ENCODE measurements at places on chromosomes 16 and 17.

- DNase-seq = no peak
These were observed 7.3 kb upstream of the TSPOAP1 start for GRCh38 chr17:58335779-58336455.

DNA sequence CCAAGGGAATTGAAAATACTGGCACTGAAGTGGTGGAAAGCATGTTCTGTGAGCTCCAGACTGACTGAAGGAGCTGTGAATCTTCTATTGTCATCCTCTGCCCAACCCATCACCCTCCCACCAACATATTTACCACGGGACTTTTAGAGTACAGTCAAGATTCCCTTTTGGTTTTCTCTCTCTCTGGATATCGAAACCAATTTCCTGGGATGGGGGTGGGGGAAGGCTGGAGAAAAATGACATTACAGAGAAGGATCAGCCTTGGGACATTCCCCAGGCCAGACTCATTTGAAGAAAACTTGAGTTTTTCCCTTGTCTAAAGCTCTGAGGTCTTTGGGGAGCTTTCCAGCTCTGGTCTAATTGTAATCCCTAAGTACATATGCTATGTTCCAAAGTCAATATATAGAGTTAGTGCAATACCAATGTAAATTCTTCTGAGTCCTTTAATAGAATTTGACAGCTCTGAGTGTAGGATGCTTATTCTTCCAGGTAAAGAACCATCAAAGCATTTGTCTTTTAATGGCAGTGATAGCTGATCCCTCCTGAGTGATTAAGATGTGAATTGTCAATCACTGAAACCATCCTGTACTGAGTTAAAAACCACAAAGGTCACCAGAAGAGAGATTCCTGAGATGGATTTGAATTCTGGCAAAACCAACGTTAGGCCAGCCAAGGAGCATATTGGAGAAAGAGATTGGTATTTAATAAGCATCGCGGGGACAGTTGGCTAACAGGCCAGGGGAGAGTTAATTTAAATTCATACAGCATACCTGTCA lies 48.8 kb upstream of the CCL1 start:
- no peak for DNase-seq

DNA sequence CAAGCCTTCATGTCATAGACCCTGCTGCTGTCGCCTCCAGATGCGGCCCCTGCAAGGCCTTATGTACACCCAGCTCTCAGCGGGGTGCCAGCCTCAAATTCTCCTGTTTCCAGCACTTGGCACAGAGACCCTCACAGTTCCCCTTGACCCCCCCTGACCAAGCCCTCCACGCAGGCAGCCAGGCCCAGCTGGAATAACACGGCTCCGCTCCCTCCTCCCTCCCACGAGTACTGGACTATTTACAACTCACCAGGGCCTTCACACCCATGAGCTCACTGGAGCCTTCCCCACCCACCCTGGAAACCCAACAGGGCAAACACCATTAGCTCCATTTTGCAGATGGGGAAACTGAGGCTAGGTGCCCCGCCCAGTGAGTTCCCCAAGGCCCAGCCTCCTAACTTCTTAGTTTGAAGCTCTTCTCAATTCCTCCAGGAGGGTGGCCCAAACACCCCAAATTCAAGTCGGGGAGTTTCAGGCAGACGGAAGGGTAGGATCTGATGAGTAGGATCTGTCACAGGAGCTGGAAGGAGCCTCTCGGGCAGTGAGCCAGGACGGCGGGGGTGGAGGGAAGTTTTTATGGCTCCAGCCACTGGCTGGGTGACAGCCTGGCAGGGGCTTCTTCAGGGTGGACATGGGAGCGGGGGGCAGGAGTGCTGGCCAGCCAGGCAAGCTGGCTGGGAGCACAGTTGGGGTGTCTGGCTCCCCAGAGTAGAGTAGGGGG lies 17.5 kb upstream of the DLX4 start:
- no peak for DNase-seq

DNA sequence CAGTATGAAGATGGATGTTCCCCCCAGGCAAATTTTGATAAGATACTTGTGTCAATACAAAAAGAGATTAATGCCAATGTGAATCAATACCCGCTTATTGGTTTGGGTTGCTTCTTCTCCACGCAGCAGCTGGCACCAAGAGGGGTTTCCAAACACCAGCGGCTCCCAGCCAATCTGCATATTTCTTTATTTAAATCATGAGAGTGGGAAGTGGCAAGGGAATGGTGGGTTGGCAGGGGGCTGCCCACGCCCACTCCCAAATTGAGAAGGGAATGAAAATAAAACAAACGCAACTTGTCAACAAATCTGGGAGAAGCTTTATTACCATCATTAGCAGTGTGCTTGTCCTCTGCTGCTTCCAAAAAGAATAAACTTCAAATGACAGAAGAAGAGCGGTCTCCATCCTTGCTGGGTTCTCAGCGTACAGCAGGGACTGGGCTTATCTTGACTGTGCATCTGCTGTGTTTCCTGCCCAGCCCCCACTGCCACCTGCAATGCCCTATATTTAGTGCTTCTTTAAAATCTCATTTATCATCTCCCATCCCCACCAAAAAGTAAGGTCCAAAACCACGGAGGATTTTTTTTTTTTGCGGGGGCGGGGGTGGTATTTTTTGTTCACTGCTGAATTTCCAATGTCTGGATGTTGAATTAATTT lies 34.9 kb upstream of the C16orf78 start:
- DNase-seq = no peak

GRCh38 chr17:13031718-13032350 lies 14.0 kb upstream of the ELAC2 start:
- peak; percentile 14 for DNase-seq

DNA sequence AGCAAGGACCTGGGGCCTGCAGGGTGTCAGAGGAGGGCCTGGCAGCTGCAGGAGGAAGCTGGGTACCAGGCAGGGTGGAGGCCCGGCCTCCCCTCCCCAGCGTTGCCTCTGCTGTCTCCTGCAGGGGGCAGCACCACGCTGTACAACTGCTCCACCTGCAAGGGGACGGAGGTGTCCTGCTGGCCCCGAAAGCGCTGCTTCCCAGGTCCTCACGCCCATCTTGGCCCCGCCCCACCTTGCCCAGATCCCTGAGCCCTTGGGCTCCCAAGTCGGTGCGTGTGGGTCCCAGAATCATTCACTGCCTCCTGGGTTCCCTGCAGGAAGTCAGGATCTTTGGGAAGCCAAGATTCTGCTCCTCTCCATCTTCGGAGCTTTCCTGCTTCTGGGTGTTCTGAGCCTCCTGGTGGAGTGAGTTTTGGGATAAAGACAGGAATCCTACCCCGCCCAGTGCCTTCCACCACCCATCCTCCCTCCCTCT lies 1.2 kb downstream of the TMEM95 start:
- DNase-seq = peak; percentile 87

GRCh38 chr16:5478036-5478435 lies 380.4 kb upstream of the EEF2KMT start:
- no peak for DNase-seq

GRCh38 chr16:10256784-10257641 lies 74.8 kb upstream of the GRIN2A start:
- peak; percentile 23 for DNase-seq

- DNase-seq = no peak
These were observed 10.0 kb upstream of the MPRIP start for GRCh38 chr17:17032131-17032692.

- DNase-seq = no peak
These were observed 15.5 kb downstream of the CES1 start for GRCh38 chr16:55817236-55817912.

DNA sequence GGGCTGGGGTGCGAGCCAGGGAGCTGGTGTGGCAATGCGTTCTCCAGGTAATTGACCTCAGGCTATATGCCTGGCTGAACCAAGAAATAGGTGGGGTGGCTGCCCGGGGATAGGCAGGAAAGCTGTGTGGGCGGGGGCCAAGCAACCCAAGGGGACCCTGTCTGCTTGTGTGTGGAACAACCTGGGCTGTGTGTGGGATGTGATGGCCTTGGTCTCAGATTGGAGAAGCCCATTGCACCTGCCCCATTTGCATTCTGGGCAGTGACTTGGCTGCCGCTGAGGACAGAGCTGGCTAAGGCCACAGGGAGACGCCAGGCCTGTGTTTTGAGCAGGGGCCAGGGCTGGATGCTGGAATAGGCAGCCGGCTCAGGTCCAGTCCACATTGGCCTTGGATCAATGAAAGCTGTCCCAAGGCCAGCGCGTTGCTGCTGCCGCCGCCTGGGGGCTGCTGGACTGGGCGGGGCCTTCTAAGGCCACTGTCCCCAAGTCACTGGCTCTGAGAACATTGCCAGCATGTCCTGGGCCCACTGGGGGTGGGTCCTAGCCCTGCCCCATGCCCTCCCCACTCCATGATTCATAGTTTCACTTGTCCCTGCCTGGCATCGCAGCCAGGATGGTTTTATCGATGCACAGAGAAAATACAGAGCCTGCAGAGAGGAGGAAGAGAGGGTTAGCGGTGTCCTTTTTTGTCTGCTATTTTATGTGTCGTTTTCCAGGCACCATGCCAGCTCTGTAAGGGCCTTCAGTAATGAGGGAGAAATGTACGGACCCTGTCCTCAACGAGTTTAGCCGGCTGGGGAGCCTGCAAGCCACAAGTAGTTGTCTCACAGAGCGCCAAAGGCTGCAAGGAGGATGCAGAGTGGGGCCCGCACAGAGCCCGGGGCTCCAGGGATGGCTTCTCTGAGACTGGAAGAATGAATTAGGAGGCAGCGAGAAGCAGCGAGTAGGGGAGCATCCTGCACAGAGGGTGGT lies 43.9 kb downstream of the NKD1 start:
- no peak for DNase-seq

GRCh38 chr16:24555346-24555872 lies 16.0 kb downstream of the RBBP6 start:
- DNase-seq = no peak

GRCh38 chr16:59410451-59410850 lies 676.3 kb upstream of the GOT2 start:
- no peak for DNase-seq

GRCh38 chr16:14151256-14152030 lies 80.3 kb downstream of the MRTFB start:
- no peak for DNase-seq

- no peak for DNase-seq
These were observed 89.5 kb downstream of the ABCC1 start for GRCh38 chr16:16038950-16039349.

- DNase-seq = peak; percentile 51
These were observed 246.6 kb upstream of the RPL38 start for GRCh38 chr17:73956595-73957465.

DNA sequence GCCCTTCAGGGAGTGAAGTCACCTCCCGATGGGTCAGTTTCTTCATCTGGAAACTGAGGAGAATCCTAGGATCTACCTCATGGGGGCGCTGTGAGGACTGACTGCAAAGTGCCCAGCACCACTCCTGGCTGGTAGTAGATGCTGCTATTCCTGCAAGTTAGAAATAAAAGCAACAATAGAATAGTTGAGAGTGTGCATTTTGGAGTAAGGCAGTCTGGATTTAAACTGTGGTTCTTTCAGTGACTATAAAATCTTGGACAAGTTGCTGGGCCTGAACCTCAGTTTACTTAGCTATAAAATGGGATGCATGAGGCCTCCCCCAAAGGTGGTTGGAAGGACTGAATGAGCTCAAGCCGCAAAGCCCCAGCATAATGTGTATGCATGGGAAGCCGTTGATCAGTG lies 70.6 kb downstream of the CYB5B start:
- DNase-seq = peak; percentile 35

GRCh38 chr16:56748826-56749225 lies 18.9 kb downstream of the NUP93 start:
- no peak for DNase-seq

GRCh38 chr17:62782730-62783270 lies 25.3 kb downstream of the MARCHF10 start:
- DNase-seq = no peak

DNA sequence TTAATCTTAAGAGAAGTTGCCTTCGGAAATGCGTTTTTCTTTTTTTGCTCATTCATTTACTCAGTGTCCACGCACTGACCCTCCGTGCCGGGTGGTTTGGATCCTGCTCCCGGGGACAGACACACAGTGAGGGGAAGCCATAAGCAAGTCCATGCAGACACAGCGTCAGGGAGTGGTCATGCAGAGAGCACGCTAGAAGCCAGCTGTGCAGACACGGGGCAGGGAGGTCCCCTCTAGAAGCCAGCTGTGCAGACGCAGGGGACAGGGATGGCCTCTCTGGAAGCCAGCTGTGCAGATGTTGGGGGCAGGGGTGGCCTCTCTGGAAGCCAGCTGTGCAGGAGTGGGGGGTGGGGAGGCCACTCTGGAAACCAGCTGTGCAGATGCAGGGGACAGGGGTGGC lies 4.8 kb downstream of the GAA start:
- DNase-seq = no peak

- no peak for DNase-seq
These were observed 111.5 kb downstream of the ZFHX3 start for GRCh38 chr16:72936408-72936807.

DNA sequence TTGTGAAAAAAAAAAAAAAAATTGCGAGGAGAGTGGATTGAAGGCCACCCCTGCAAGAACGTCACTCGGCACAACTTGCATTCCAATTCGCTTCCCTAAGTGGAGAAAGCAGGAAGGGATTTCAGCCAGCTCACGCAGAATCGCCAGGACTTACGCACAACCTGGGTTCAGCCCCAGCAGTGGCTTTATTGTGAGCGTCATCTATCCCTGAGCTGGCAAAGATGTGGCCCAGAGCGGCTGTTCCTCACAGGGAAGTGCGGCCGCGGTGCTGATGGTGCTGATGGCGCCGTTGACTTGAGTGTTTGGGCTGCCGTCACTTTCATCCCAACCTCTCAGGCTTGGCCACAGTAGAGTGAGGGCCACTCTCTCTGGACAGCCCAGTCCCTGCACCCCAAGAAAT lies 197.6 kb downstream of the NTN1 start:
- no peak for DNase-seq

DNA sequence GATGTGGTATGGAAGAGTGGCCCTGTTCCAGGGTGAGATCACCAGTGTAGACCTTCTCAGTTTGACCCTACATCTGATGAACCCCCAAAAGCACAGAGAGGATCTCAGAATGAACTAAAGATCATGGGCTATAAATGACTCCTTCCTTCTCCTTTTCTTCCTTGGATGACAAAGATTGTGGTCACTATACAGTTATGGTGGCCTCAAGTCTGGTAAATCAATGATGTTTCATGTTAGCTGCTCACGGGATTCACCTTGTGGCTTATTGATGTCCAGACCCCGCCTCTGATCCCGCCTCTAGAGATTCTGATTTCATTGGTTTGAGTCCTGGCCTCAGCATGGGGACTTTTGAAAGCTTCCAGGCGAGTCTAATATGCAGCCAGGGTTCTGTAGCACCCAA lies 112.2 kb downstream of the PITPNC1 start:
- DNase-seq = no peak

DNA sequence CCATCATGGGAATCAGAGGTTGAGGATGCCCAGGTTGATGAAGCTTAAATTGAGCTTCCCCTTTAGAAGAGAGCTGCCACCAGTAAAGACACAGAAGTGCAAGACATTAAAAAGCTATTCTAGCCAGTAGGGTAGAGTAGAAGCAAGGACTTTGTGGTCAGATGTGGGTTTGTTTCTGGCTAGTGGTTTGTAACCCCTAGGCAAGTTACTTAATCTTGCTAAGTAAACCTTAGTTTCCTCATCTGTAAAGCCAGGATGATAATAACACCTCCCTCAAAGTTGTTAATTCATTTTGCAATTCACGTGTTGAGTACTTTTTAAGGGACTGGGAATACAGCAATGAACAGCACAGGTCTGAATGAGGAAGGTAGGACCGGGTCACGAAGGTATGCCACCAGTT lies 3.6 kb downstream of the SNTB2 start:
- no peak for DNase-seq

- no peak for DNase-seq
These were observed 38.9 kb upstream of the SNN start for GRCh38 chr16:11629071-11630030.

GRCh38 chr17:55433629-55434422 lies 12.2 kb upstream of the MMD start:
- DNase-seq = no peak
